ENCODE measurements at places on chromosomes 12 and 14. TPM values are rescaled to one million over a fixed set of nuclear protein-coding genes. Genes with fewer than 3 reads are reported as not detected.

- no peaks in the 10 kb centered on the region for H3K27me3 ChIP-seq
- no peak overlapping the region for H3K4me3 ChIP-seq
- DNase-seq = peak; percentile 16
- peaks cover 16% of the 10 kb centered on the region for H3K4me1 ChIP-seq
Observed at GRCh38 chr14:89276424-89276975, 140.5 kb downstream of the FOXN3 start.

DNA sequence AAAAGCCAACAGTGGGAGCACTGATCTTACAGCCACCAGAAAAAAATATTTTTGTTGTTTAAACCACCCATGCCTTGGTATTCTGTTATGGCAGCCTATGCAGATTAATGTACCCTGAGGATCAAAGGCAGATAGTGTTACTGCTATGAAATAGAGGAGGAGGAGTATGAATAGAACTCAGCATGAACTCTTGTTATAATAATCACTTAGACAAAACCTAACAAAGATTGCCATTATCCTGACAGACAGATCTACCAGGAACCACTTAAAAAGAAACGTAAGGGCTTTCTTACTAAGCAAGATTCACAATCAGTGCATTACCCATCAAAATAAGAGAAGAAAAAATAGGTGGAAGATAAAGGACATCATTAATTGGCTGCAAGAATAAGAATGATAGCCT, 558.3 kb downstream of the GALC start:
- H3K27ac ChIP-seq = no peak overlapping the region
- no peaks in the 10 kb centered on the region for H3K27me3 ChIP-seq
- no peaks in the 10 kb centered on the region for H3K36me3 ChIP-seq
- no peak for DNase-seq
- no peak overlapping the region for H3K4me3 ChIP-seq
- H3K4me1 ChIP-seq = peaks cover 3% of the 10 kb centered on the region

DNA sequence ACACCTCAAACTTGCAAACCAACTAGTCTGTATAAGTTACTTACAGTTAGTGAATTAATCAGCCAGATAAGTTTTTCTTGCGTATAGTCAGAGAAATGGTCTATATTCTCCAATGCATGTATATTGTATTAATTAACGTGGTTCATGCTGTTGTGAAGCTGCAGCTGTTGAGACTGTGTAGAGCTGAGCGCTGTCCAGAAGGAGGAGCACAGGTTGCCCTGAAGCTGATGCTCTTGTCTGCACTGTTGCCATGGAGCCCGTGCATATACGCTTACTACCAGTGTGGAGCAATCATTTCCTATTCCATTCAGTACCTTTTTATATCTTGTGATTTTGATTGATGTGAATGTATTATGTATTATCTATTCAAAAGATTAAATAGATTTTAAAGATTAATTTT, 74.3 kb upstream of the ARID2 start:
- DNase-seq = peak; percentile 26
- H3K36me3 ChIP-seq = no peaks in the 10 kb centered on the region
- H3K27me3 ChIP-seq = no peaks in the 10 kb centered on the region
- H3K4me3 ChIP-seq = no peak overlapping the region
- H3K27ac ChIP-seq = no peak overlapping the region
- H3K4me1 ChIP-seq = no peaks in the 10 kb centered on the region

Gene MMP19
- not detected for total RNA-seq

DNA sequence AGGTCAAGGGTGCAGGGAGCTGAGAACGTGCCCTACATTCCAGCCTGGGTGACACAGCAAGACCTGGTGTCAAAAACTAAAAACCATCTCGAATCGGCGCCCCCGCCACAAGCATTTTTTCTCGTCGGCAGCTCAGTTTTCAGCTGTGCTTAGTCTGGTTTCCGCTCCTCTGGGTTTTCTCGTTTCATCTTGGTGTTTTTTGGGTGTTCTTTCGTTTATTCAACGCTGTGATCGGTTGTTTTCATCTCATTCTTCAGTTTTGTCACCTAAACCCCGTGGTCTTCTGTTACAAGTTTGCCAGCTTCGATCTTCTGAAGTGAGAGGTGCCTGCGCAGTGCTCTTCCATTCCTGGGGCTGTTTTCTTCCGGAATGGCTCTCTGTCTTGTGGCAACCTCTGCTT, 41.4 kb downstream of the NOC4L start:
- no peak overlapping the region for H3K4me3 ChIP-seq
- H3K27me3 ChIP-seq = peaks cover 28% of the 10 kb centered on the region
- DNase-seq = no peak
- no peaks in the 10 kb centered on the region for H3K4me1 ChIP-seq
- no peaks in the 10 kb centered on the region for H3K36me3 ChIP-seq

Gene ACRBP
- total RNA-seq = 0.99 TPM

GRCh38 chr12:133233993-133234564, 1.6 kb downstream of the ANHX start:
- H3K36me3 ChIP-seq = no peaks in the 10 kb centered on the region
- H3K4me1 ChIP-seq = no peaks in the 10 kb centered on the region
- H3K27ac ChIP-seq = no peak overlapping the region

Gene PCK2
- 18.9 TPM for total RNA-seq

DNA sequence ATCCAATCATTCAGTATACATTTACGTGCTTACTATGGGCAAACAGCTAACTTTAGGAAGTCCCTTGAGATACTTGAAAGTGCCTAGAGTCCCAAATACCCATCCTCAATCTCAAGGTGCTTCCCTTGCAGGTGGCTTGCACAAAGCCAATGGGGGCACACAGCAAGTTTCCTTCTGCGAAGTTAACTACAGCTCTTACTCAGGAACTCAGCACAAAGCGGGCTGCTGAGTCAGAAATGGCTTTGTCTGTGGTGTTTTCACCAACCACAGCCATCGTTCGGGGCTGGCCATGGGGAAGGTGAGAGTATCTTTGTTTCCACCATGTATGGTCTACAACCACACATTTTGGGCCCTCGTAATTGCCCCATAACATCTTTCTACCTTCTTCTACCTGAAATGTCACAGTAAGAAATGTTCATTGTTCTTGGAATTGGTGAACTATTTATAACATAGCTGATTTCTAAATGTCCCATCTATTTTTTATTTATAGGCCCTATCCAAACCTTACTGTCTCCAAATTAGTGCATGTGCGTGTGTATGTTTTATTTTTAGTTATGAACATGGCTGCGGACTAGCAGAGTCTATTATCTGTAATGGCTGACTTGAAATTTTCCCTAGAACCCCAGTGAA, 13.9 kb downstream of the MFAP5 start:
- no peaks in the 10 kb centered on the region for H3K36me3 ChIP-seq
- H3K4me3 ChIP-seq = no peak overlapping the region
- no peak for DNase-seq
- H3K4me1 ChIP-seq = no peaks in the 10 kb centered on the region
- no peaks in the 10 kb centered on the region for H3K27me3 ChIP-seq
- no peak overlapping the region for H3K27ac ChIP-seq

Gene NEUROD4
- total RNA-seq = not detected
